ENCODE measurements at places on chromosomes 5 and 9.

DNA sequence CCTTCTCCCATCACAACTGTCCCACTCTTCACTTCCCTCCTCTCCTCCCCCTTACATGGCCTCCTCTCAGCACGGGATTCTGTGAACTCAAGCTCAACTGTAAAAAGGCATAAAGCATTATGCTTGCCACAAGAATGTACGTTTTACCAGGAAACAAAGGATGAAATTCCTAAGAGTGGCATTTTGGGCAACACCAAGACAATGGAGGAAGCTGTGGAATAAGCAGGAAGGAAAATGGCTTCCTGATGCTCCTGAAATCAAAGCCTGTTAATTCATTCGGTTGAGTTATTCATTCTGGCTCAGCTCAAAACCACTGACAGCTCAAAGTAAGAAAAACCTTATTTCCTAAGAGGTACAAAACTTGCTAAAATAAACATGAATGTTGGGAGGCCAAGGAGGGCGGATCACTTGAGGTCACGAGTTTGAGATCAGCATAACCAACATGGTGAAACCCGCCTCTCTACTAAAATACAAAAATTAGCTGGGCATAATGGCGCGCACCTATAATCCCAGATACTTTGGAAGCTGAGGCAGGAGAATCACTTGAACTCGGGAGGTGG lies 40.8 kb upstream of the DMRT1 start:
- no peak for DNase-seq

GRCh38 chr9:104826911-104827310 lies 63.0 kb downstream of the NIPSNAP3B start:
- DNase-seq, result no peak

GRCh38 chr5:124630767-124631704 lies 115.4 kb downstream of the ZNF608 start:
- DNase-seq, result peak; percentile 52

- DNase-seq, result no peak
These were observed 75.0 kb downstream of the STK10 start for GRCh38 chr5:172113036-172113435.

DNA sequence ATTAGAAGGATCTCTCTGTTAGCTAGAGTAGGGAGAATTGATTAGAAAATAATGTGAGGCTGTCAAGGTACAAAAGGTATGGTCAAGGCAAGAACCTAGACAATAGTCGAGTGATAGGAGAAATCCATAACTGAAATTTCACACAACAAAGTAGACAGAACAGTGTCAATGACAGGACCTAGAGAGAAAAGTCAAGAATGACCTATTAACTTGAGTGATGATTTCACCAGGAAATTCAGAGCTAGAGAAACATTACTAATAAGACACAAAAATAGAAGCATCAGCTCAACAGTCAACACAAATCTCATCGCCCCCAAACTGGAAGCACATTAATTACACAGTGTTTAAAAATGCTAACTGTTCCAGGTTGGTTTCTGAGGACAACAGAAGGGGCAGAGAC lies 532.4 kb downstream of the CDH10 start:
- no peak for DNase-seq

GRCh38 chr5:107554776-107555424 lies 115.8 kb downstream of the EFNA5 start:
- DNase-seq, result no peak

DNA sequence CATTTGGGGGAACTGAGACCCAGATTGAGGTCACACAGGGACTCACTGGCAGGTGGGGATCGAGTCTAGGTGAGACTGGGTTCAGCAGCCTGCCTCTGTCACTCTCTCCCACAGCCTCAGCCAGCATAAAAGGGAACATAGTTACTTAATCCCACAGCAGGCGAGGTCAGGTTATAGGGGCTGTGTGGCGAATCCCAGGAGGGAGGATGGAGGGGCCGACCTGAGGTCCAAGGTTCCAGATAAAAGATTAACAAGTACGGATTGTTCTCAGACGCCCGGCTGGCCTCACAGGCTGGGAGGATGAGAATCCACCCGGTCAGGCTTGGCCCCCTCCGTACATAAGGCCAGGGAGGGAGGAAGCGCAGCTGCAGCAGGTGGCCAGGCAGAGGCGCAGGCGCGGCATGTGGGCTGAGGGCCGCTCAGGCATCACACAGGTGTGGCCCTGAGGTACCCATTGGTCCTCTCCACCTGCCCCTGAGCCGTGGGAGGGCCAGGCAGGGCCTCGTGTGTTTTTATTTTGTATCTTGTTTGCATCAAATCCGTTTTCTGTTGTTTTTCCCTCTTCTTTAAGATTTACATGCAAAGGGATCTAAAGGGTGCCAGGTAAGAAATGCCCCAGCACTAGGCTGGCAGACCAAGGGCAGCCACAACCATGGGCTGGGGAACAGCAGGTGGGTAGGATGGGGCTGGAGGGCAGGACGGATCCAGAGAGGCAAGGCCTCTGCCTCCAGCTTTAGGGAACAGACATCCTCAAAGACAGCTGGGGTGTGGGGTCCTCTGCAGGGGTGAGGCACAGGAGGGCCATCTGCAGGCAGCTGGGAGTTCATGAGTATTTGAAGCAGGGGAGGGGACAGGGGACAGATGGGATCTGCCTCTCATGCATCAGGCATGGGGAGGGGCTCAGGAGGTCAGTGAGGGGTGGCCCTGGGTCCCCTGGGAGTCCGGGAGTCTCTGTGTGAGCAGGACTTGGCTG lies 3.6 kb downstream of the SUSD3 start:
- peak; percentile 60 for DNase-seq

GRCh38 chr5:141703133-141703561 lies 21.1 kb upstream of the ARAP3 start:
- no peak for DNase-seq

DNA sequence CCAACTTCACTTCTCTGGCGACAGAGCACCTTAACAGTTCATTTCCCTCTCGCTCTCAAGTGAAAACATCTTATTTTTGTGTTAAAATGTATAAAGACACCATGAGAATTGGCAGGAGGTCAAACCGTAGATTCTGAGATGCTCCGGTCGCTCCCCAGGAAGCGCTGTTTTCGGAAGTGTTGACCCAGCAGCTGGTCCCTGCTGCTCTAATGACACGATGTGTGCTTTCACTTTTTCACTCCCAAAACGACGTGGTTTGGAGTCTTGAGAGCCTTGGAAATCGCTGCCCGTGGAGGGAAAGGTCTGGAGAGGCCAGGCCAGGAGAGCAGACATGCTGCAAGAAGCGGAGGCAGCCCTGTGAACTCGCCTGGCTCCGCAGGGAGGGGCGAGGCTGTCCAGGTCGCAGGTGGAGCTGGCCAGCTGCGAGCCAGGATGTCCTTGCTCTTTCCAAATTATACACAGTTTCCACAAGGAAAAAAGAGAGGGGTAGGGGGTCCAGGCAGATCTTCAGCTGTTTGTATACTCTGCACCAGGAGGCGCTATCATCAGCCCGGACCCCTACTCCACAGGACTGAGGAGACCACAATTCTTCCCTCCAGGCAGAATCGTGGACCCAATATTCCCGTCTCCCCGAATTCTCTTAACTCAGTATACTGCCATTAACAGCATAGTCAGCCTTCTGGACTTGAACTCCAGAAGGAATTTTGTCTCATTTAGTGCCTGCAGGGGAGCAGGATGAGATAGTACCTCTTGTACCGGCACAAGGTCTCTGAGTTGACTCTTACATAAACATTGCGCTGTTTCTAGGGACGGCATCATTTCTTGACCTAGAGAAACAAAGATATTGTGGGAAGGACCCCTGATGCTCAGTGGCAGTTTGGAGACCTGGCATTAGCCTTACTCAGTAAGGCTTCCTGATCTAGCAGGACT lies 248.6 kb upstream of the ANKRD55 start:
- DNase-seq, result no peak

GRCh38 chr5:1210832-1211251 lies 9.4 kb downstream of the SLC6A19 start:
- no peak for DNase-seq

GRCh38 chr9:124555043-124555442 lies 47.8 kb upstream of the NR5A1 start:
- DNase-seq, result no peak

DNA sequence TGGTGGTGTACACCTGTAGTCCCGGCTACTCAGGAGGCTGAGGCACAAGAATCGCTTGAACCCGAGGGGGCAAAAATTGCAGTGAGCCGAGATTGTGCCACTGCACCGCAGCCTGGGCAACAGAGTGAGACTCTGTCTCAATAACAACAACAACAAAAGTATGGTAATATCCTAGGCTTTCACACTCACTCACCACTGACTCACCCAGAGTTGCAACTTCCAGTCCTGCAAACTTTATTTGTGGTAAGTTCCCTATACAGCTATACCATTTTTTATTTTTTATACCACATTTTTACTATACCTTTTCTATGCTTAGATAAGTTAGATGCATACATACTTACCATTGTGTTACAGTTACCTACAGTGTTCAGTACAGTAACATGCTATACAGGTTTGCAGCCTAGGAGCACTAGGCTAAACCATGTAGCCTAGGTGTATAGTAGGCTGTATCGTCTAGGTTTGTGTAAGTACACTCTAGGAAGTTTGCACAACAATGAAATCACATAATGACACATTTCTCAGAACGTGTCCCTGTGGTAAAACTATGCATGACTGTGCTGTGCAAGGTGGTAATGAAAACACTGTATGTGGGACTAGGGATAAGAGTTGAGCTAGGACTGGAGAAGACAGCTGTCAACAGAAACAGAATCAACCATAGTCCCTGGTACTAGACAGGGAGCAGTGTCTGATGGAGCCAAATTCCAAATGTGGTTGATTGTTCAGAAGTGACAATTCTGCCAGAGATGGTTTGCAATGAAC lies 109.5 kb upstream of the RAD23B start:
- no peak for DNase-seq

GRCh38 chr9:134258828-134259546 lies 67.3 kb upstream of the RXRA start:
- DNase-seq, result no peak

GRCh38 chr9:88713010-88713409 lies 178.0 kb downstream of the NXNL2 start:
- no peak for DNase-seq

DNA sequence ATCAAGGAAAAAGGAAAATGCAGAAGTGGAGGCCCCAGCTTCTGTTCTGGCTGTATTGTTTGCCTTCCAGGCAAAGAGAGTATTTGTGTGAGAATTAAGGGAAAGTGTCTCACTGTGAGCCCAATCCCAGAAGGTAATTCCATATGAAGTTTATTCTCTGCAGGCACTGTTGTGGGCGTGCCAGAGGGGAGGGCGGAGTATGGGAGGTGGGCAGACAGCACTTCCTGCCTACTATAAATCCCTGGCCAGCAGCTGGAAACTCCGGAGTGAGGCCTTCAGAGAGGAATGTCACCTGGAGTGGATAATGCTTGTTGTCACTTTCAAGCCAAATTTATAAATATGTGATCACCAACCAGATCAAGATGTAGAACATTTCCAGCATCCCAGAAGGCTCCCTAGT lies 209.5 kb downstream of the ARHGAP26 start:
- DNase-seq, result no peak

DNA sequence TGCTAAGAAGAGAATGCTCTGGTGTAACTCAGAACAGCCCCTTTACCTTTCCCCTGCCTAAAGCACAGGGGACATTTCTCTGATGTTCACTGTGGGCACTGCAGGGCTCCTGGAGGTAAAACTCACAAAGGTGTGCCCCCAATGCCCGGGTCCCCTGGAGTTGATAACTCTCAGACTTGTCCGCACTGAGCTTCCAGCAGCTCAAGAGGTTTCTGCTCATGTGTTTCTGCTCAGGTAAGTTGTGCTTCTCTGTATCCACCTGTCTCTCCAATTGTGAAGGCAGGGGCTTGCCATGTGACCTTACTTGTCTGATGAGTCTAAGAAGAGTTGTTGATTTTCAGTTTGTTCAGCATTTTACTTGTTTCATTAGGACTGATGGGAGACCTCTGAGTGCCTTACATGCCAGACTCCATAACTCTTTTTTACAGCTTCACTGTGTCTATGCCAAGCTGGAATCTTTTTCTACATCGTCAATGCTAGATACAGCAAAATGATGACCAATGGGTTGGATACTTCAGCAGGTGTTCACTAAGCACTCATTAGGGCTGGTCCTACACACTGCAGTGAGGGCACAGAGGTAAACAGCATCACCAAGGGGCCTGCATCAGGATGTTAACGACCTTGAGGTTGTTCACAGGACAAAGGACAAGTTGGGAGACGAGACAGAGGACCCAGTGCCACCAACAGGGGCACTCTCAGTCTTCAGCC lies 56.4 kb downstream of the MRPL36 start:
- no peak for DNase-seq

- DNase-seq, result no peak
These were observed 152.7 kb downstream of the FSTL4 start for GRCh38 chr5:133459474-133460160.

GRCh38 chr9:136621734-136622093 lies 41.0 kb upstream of the EGFL7 start:
- DNase-seq, result no peak

DNA sequence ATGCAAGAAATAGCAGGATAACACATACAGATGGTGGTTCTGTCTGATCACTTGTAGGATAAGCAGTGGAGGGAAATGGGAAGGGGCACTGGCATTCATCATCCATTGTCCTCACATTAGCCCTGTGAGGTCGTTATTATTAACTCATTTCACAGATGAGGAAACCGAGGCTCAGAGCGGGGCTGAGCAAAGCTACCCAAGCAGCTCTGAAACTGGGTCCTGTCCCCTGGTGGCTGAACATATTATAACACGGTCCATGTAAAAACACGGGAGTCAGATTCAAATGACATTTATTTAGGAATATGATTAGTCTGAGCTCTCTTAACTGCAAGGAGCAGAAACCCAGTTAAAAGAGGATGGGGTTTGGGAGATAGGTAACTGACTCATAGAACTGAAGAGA lies 43.1 kb downstream of the HRH2 start:
- DNase-seq, result no peak

DNA sequence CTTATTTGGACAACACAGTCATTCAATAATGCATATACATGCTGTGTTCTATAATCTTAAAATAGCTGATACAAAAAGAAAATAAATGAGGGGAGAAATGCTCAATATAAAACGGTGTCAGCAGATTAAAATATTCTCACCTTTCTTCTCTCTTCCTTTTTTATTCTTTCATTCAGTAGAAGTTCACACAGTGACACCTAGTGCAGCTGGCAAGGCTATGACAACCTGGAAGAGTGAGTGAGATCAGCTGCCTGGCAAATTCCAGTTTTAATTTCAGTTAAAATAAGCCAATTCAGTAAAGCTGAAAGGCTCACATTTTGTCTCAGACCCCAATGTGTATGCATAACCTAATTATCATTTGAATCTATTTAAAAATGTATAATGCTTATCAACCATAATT lies 150.3 kb downstream of the RASEF start:
- no peak for DNase-seq

DNA sequence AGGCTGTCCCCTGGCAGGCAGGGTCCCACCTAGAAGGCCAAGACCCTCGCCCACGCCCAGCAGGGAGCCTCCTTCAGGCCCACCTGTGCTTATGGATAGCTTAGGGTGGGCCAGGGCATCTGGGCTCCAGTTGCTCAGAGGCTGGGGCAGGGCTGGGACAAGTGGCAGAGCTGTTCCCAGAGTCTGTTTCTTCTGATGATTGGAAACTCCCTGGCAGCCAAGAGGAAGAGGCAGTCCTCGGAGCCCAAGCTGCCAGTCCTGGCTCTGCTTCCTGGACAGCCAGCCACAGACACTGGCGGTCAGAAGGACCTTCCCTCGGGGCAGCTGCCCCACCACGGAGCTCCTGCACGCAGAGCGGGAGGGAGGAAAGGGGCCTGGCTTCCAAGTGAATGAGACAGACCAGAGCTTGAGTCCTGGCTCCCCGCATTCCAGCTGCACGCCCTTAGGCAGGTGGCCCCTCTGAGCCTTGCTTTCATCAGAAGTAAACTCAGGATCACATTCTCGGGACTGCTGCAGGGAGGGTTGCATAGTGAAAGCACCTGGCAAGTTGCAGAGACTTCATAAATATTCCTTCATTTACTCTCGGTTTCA lies 37.9 kb upstream of the GABRP start:
- DNase-seq, result peak; percentile 5

GRCh38 chr5:685262-686171 lies 7.6 kb downstream of the TPPP start:
- DNase-seq, result no peak

Measured in amniotic epithelial cell (primary cell).